Left ventricle myocardium inferior (tissue), 1 donor: ENCODE measurements at places on chromosomes 11 and 22.

GRCh38 chr11:2902784-2903671 lies 17.5 kb upstream of the CDKN1C start:
- H3K27me3 ChIP-seq = peaks cover 48% of the 10 kb centered on the region
- H3K36me3 ChIP-seq = no peaks in the 10 kb centered on the region
- peaks cover 41% of the 10 kb centered on the region for H3K4me1 ChIP-seq
- DNase-seq = no peak
- peak overlapping the region; percentile 68 for H3K27ac ChIP-seq

DNA sequence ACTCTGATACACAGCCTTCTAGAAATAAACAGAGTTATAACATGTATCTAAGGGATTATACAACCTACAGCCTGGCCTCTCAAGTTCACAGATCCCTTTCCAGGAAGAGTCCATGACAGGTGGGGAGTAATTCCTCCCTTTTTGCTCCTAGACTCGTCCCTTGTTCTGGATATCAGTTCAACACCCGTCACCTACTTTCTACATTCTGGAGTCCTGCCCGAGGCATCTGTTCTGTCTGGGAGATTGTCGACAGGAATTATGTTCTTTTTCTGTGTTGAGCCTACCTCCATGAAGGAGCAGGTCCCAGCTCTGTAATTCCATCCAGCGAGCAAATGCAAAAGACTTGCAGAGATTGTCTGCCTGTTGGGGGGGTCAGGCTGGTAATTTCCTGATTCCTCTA lies 224.6 kb upstream of the NTM start:
- peaks cover 4% of the 10 kb centered on the region for H3K27me3 ChIP-seq
- DNase-seq = no peak
- H3K4me3 ChIP-seq = no peak overlapping the region
- no peaks in the 10 kb centered on the region for H3K36me3 ChIP-seq
- peaks cover 4% of the 10 kb centered on the region for H3K4me1 ChIP-seq
- no peak overlapping the region for H3K27ac ChIP-seq

- H3K27ac ChIP-seq = no peak overlapping the region
- DNase-seq = no peak
- H3K27me3 ChIP-seq = no peaks in the 10 kb centered on the region
- no peak overlapping the region for H3K4me3 ChIP-seq
These were observed 129.5 kb downstream of the FAM76B start for GRCh38 chr11:95660038-95660437.

DNA sequence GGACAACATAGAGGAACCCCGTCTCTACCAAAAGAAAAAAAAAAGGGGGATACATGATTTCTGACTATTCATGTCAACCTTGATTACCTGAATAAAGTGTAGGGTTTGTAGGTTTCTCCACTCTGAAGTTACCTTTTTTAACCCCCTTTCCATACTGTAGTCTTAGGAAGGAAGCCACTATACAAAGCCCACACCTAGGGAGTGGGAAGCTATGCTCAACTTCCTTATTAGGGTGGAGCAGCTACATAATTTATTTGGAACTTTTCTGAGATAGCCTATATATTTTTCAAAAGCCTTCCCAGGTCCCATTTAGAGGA lies 582 bp upstream of the ATP6V1E1 start:
- H3K4me1 ChIP-seq = peaks cover 50% of the 10 kb centered on the region
- DNase-seq = no peak
- H3K36me3 ChIP-seq = peaks cover 6% of the 10 kb centered on the region
- peak overlapping the region; percentile 93 for H3K27ac ChIP-seq
- H3K27me3 ChIP-seq = no peaks in the 10 kb centered on the region

DNA sequence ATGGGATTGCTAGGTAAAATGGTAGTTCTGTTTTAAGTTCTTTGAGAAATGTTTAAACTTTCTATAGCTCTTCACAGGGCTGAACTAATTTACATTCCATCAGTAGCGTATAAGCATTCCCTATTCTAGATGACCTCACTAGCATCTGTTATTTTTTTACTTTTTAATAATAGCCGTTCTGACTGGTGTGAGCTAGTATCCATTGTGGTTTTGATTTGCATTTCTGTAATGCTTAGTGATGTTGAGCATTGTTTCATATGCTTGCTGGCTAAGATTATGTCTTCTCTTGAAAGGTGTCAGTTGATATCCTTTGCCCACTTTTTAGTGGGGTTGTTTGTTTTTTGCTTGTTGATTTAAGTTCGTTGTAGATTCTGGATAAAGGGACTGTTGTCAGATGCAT lies 35.9 kb downstream of the MMP27 start:
- H3K27me3 ChIP-seq = peaks cover 16% of the 10 kb centered on the region
- no peak overlapping the region for H3K4me3 ChIP-seq
- no peak overlapping the region for H3K27ac ChIP-seq
- DNase-seq = no peak
- no peaks in the 10 kb centered on the region for H3K36me3 ChIP-seq

- DNase-seq = no peak
- no peak overlapping the region for H3K27ac ChIP-seq
- no peaks in the 10 kb centered on the region for H3K27me3 ChIP-seq
- no peak overlapping the region for H3K4me3 ChIP-seq
These were observed 9.7 kb upstream of the FXYD2 start for GRCh38 chr11:117834068-117834810.

DNA sequence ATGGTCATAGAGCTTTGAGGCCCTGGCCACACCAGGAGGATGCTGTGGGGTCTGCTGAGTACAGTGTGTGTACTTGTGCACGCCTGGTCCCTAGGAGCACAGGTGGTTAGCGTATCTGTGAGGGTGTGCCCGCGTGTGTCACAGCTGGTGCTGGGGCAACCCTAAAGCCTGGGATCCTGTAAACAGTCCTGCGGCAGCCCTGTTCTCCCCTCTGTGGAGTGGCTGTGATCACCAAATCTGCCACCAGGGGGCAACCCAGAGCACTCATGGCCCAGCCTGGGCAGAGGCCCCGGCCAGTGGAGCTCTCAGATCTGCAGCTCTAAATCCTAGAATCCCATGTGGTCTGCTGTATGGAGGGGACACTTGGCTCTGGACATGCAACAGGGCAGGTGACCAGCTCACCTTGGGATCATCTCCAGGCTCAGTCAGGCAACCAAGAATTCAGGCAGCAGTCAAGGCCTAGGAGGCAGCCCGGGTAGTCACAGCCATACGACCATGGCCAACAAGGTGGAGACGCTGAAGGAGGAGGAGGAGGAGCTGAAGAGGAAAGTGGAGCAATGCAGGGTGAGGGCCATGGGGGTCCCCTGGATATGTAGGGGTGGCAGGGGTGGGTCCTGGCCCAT lies 3.9 kb downstream of the SH3BP1 start:
- DNase-seq = peak; percentile 87
- H3K27ac ChIP-seq = no peak overlapping the region
- peaks cover 16% of the 10 kb centered on the region for H3K27me3 ChIP-seq
- no peaks in the 10 kb centered on the region for H3K36me3 ChIP-seq
- peaks cover 34% of the 10 kb centered on the region for H3K4me1 ChIP-seq

DNA sequence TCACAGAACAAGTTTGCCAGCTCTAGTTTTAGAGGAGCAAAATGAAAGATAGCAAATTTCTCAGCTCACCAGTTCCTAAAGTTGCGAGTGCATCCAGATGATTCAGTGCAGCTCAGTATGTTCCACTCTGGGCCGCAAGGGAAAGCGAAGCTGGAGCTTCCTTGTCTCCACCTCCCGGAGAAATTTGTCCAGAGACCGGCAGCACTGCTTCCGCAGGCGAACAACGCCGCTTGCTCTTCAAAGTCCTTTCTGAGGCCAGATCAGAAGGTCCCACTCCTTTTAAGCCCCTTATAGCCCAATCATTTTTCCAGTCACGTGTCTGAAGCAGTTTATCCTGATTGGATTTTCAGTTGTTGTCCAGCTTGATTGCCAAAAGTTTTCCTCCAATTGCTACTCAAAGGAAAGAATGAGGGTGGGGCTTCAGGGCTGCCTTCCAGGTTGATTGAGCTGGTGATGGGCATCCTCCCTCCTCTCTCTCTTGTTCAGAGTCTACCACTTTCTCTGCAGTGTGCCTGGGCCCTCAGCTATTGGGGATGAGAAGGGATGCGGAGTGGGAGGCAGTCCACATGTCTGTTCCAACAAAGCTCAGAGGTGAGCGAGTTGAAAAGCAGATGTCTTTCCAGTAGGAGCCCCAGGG lies at the start of gene ZNF280A:
Gene ZNF280A (minus strand): TSS at position 251 of the 637 bp plus-strand sequence. CDS start 4,640 bp downstream, outside the sequence.
- H3K27ac ChIP-seq = no peak within 1 kb of the TSS
- H3K4me1 ChIP-seq = no peaks in the 10 kb centered on the region
- DNase-seq = no peak
- no peaks in the 10 kb centered on the region for H3K36me3 ChIP-seq
- peaks cover 85% of the 10 kb centered on the region for H3K27me3 ChIP-seq

- H3K27ac ChIP-seq = no peak overlapping the region
- H3K27me3 ChIP-seq = no peaks in the 10 kb centered on the region
- H3K4me1 ChIP-seq = no peaks in the 10 kb centered on the region
- peaks cover 45% of the 10 kb centered on the region for H3K36me3 ChIP-seq
- no peak for DNase-seq
These were observed 17.0 kb downstream of the HMGXB4 start for GRCh38 chr22:35274154-35274871.

DNA sequence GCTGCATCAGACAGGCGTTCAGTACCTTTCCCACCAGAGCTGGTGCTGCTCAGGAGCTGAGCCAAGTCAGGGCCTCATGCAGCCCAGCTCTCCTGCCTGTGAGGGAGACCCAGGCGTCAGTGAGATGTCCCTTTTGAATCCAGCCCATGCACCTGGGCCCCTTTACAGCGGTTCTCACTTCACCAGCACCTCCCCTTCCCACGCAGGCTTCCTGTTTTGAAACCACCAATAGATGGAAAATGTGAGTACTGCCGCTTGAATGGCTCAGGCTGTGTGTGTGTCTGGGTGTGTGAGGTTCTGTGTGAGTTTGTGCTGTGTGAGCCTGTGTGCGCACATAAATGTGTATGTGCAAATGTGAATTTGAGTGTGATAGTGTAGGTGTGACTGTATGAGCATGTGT lies 88.4 kb downstream of the UBASH3B start:
- H3K4me1 ChIP-seq = peaks cover 28% of the 10 kb centered on the region
- no peaks in the 10 kb centered on the region for H3K36me3 ChIP-seq
- DNase-seq = no peak
- no peak overlapping the region for H3K27ac ChIP-seq
- H3K4me3 ChIP-seq = no peak overlapping the region
- no peaks in the 10 kb centered on the region for H3K27me3 ChIP-seq

DNA sequence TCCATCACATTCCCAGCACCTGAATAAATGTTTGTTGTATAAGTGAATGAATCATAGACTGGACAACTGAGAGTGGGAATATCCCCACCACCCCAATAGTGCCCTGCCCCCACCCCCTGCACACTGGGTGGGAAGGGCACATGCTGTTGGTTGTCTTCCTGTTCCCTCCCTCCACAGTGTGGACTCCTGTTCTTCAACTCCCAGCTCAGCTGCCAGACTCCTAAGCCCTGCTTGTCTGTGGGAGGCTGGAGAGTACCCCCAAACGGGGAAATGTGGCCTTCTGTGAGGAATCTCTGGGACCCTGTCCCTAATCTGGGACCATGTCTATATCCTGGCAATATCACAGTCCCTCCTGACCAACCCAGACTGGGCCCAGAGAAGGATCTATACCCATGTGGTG lies 5.5 kb upstream of the MYOD1 start:
- no peak overlapping the region for H3K4me3 ChIP-seq
- H3K4me1 ChIP-seq = peaks cover 14% of the 10 kb centered on the region
- peak overlapping the region; percentile 67 for H3K27ac ChIP-seq

DNA sequence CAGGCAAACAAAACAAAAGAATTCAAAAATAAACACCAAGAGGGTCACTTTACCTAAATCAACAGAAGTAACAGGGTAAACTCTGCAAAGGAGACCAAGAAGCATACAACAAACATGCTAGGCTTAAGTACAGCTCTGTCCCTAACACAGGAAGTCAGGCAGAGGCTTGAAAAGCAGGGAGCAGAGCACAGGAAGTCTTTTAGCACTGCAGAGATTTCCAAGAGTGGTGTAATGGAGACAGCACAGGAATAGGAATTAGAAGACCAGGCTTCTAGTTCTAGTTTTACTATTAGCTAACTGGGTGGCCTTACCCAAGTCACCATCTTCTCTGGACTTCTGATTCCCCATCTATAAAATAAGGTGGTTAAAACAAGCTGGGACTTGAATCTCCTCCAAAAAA lies 1.9 kb downstream of the RBFOX2 start:
- H3K27ac ChIP-seq = peak overlapping the region; percentile 92
- peaks cover 55% of the 10 kb centered on the region for H3K4me1 ChIP-seq
- no peaks in the 10 kb centered on the region for H3K27me3 ChIP-seq
- DNase-seq = no peak
- H3K4me3 ChIP-seq = peak overlapping the region; percentile 90

GRCh38 chr11:118211006-118211405 lies 13.8 kb downstream of the JAML start:
- H3K27me3 ChIP-seq = no peaks in the 10 kb centered on the region
- DNase-seq = no peak
- peaks cover 26% of the 10 kb centered on the region for H3K4me1 ChIP-seq
- no peaks in the 10 kb centered on the region for H3K36me3 ChIP-seq

DNA sequence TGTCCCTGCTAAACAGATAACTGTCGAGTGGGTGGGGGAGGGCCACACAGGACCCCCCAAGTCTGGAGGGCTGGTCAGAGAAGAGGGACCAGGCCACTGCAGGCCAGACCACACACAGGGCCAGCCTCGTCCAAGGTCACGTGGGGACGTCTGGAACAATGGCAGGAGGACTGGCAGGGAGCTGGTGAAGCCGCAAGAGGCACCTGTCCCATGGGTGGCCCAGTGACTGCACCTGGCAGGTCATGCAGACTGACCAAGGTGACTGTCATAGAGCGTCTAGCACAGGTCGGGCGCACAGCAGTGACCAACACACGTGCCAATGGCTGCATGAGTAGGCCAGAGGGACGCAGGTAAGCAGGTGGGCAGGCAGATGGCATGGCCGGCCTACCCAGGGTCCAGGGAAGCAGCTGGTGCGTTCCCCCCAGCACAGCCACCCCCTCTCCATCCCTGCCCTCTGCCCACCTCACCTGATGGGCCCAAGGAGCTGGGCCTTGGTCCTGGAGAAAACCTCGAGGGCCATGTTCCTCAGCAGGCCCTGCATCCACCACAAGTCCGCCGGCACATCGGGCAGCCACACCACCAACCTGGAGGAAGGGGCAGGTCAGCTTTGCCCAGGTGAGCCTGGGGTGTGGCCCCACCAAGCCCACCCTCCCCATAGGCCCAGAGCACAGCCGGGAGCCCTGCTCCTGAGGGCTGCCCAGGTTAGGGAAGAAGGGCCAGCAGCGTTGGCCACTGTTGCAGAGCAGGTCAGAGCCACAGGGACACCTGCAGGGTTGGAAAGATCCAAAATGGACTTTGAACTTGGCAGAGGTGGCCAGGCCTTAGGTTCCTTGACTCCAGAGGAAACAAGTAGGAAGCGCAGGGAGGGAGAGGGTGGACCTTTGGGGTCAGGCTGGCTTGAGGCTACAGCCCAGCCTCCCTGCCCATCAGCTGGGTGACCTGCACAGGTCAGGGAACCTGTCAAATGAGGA lies 10.4 kb downstream of the PNPLA5 start:
- H3K36me3 ChIP-seq = no peaks in the 10 kb centered on the region
- peaks cover 68% of the 10 kb centered on the region for H3K27me3 ChIP-seq
- H3K27ac ChIP-seq = no peak overlapping the region
- H3K4me3 ChIP-seq = no peak overlapping the region
- no peaks in the 10 kb centered on the region for H3K4me1 ChIP-seq
